ENCODE measurements at places on chromosomes 7 and 10.

DNA sequence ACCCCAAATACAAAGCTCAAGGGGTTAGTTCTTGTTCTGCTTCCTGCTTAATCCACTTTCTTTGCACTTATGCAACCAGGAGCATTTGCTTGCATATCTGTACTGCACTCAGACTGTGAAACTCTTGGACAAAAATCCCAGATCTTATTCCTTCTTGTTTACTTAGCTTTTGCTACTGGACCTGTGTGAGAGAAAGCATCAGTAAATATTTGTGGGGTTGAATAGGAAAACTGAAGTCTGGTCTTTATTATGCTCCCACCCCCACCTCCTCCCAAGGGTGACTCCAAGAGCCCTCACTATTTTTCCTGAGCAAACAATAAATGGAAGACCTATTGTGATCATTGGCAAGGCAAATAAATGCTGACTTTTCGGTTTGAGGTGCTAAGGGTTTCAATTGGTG is 57.1 kb upstream of the VSTM2A start:
- no peak for DNase-seq

- DNase-seq = no peak
Measured at GRCh38 chr7:155750255-155751125, 61.8 kb downstream of the SHH start.

- DNase-seq = no peak
Measured at GRCh38 chr7:80954191-80954590, 35.3 kb upstream of the SEMA3C start.

- DNase-seq = no peak
Measured at GRCh38 chr10:48458662-48459048, 146.2 kb downstream of the ARHGAP22 start.

- DNase-seq = no peak
Measured at GRCh38 chr7:77200542-77200941, 923 bp upstream of the FGL2 start.

All from NCI-H187 treated with DMSO at 0.1 percent for 48 hours (cell line).